ENCODE measurements at places on chromosomes 1 and 21.

DNA sequence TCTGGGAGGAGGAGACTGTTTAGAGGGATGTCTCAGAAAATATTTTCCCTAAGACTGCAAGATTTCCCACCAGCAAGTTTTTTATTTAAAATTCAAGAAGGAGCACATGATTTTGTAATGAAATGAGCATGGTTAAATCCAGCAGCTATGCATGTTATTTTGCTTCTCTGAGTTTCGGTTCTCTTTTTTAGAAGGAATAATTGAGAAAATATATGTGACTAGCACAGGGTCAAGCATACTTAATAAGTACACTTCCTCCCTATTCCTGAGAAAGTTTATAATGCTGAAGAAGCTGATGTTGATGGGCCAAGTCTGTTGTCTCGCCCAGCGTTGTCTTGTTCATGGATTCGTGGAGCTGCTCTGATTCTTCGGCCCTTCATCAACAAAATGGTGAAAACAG is 51.2 kb downstream of the EXO1 start:
- peak; percentile 48 for DNase-seq

- no peak for DNase-seq
Measured at GRCh38 chr1:219507437-219507836, 105.5 kb downstream of the ZC3H11B start.

GRCh38 chr1:210685295-210685650 is 356.6 kb downstream of the HHAT start:
- DNase-seq = no peak

- no peak for DNase-seq
Measured at GRCh38 chr1:98057236-98057910, 136.5 kb upstream of the DPYD start.

- no peak for DNase-seq
Measured at GRCh38 chr1:79749607-79750006, 743.1 kb upstream of the ADGRL4 start.

- no peak for DNase-seq
Measured at GRCh38 chr1:206421616-206422340, 48.5 kb upstream of the IKBKE start.

DNA sequence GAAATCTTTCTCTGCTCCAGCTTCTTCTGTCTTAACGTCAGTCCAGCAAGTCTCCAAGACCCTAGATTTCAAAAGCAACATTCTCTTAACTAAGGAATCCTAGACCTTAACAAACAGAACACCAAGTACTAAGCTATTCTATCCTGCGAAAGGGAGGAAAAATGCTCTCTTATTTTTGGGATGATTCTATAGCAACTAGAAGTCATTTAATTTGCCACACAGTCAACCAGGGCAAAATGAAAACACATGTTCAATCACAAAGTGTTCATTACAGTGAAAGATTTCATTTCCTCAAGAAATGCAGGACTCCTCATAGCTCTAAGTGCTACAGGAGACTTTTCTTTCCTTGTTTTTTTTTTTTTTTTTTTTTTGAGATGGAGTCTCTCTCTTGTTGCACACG is 36.2 kb upstream of the DOCK7 start:
- DNase-seq = no peak

DNA sequence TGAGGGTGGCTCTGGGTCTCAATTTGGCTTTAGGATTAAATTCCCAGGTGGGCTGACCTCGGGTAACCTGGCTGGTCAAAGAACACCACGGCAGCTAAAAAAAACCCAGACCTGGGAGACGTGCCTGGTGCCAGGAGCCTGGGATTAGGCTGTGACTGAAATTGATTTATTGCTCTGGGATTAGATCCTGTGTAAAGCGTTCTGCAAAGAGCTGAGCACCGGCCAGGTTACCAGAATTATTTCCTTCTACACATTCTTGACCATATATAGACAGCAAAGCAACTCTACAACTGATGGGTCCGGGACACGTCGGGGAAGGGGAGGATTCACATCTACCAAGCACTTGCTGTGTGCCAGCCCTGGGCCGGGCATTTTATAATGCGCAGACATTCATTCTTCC is 45.2 kb downstream of the TMCO4 start:
- DNase-seq = no peak

- DNase-seq = no peak
Measured at GRCh38 chr21:26490771-26491170, 82.3 kb downstream of the CYYR1 start.

DNA sequence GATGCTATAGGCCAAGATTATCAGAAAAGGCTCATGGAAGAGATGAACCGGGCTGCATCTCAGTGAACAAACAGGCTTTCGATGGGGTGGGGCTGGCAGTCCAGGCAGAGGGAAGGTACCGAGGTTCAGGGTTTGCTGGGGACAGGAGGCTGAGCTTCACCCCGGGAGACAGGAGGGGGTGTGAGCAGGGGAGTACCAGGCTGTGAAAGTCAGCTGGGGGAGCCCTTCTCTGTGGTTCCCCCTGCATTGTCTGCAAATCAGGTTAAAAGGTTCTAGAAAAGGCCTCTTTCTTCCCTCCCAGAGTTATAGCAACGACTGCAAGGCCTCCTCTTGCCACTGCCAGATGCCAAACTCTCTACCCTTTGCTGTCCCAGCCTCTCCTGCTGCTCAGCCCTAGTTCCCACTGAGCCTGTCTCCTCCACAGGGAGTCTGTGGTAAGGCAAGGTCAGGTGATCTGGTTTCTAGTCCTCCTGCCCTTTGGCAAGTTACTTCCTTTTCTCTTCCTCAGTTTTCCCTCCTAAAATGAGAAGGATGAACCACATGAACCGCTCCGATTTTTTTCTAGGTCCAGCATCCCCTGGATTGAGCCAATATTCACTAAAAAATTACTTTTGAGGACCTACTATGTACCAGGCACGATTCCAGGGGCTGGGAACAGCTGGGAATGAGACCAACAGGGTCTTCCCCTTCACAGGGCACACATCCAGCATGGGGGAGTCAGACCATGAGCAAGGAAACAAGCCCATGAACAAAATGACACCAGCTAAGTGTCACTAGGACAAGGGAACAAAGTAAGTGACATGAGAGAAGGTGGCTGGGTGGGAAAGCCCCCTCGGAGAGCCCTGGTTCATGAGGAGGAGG is 7.2 kb downstream of the LAD1 start:
- DNase-seq = no peak

GRCh38 chr21:35324372-35325220 is 275.5 kb upstream of the RUNX1 start:
- no peak for DNase-seq

DNA sequence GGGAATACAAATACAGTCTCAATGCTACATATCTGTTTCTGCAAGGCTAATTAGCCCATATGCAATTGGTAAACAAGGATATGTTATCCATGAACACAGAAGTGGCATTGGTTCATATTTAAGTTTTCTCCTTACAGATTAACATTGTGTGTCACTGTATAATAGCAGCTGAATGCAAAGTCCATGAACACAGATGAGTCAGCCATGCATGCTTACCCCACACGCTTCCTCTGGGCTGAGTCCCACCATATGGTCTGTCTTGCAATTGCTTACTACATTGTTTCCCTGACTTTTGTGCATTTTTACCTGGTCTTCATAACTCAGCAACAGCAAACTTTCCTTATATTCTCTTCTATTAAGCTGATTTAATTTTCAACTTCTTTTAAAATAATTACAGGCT is 41.5 kb upstream of the TSNAX start:
- DNase-seq = no peak

GRCh38 chr1:74502432-74502831 is 10.0 kb downstream of the LRRC53 start:
- peak; percentile 23 for DNase-seq

DNA sequence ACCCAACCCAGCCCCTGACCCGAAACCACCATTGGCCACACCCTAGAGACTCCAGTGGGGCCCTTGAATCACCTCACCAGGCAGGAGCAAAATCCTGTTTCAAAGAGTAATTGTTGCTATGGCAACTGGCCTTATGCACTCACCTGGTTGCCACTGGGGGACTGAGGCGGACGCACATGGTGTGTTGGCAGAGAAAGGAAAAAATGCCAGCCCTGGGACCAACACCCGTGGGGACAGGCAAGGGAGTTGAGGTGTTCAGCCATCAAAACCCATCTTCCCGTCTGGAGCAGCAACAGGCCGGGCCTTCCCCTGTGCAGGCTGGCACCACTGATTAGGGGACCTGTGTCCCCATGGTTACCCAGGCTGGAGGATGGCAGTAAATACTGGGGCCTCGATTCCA is 395.8 kb upstream of the VAMP3 start:
- DNase-seq = no peak

- no peak for DNase-seq
Measured at GRCh38 chr1:201721082-201722049, 107.6 kb upstream of the IPO9 start.

- no peak for DNase-seq
Measured at GRCh38 chr1:230270185-230270558, 156.0 kb downstream of the PGBD5 start.

DNA sequence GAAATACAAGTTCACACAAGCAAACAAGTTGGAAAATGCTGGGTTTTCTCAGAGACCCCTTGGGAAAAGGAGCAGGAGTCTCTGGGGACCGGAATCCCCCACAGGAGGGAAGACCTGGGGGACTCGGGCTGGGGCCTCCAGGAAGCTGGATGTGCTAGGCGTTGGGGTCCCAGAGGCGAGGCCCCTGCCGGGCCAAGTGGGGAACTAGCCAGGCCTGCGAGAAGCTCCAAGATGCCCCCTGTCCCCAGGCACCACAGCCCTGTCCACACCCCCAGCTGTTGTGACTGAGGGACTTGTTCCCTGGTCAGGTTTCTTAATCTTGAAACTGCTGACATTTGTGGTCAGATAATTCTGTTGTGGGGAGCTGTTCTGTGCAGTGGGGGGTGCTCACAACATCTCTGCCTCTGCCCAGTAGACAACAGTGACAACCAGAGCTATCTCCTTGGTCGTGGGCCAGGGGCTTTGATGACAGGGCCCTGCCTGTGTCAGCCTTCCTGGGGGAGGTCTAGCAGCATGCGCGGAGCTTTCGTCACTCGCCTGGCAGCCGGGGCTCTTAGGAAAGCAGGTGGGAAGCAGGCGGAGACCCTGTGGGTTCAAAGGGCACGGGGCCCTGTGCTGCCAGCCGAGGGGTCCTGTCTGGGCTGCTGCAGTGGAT is 126.4 kb upstream of the ARHGEF16 start:
- no peak for DNase-seq

- DNase-seq = no peak
Measured at GRCh38 chr1:158422212-158422611, 3.8 kb downstream of the OR10K2 start.
